HFF-Myc (cell line): ENCODE measurements at places on chromosomes 3 and 15.

DNA sequence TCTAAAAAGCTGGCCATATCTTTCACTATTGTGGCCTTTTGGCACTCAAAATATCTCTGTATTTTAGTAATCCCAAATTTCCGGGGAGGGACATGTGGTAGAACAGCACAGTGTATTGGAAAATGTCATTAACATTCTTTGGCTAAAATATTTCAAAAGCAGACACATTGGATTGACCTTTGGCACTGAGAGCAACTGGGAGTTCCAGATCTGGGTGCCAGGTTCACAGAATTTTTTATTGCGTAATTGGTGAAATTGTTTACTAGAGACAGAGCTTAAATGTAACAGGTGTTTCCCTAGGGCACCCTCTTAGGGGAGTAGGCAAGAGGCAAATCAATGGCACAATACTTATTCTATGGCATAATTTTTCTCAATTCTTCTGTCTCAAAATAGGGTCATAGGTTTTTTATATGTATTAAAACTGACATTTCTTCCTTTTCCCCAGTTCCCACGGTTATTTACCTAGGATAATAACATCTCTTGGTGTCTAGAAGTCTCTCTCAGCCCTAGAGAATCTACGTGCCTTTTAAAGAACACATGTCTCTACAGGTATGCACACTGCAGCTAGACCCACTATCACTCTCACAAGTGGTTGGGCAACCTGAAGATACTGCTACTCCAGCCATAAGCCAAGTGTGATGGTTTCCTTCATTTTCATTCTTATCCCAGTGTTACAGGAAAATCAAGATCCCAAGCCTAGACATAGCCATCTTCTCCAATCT is 10.6 kb downstream of the RBMS3 start:
- DNase-seq: no peak

DNA sequence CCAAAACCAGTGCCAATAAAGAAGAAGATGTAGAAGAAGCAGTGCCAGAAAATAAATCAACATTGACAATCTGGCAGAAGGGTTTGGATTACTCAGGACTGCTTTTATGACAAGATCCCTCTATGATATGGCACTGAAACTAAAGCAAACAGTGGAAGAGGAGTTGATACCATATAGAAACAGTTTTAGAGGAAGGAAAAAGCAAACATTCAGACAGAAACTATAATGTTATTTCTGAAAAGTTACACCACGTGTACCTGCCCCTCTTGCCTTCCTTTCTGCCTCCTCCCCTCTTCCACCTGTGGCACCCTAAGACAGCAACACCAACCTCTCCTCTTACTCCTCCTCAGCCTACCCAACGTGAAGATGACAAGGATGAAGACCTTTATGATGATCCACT is 63.0 kb downstream of the SFMBT1 start:
- no peak for DNase-seq

- no peak for DNase-seq
These were observed 116.1 kb upstream of the SLC7A14 start for GRCh38 chr3:170701696-170702678.

- no peak for DNase-seq
These were observed 44.1 kb upstream of the ICE2 start for GRCh38 chr15:60523056-60523455.

- DNase-seq: no peak
These were observed 89.7 kb upstream of the KLF13 start for GRCh38 chr15:31237043-31237324.

GRCh38 chr15:76967067-76967466 is 27.9 kb upstream of the PSTPIP1 start:
- DNase-seq: no peak

- no peak for DNase-seq
These were observed 69.1 kb upstream of the TAMM41 start for GRCh38 chr3:11915621-11916424.

DNA sequence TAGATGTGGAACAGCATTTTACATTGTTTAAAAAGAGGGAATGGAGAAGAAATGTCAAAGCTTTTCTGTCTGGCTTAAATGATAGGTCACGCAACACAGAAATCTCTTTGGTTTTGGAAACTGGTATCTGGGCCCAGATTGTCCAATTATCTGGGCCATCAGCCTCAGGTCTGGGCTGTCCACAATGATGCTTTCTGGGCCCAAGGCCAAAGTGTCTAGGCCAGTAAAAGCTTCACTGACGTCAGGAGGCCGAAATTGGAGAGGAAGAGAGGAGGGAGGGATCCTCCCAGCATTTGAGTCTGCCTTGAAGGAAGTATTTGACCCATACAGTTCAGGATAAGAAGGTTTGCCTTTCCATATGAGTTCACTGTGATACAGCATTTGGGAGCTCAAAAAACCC is 60.7 kb upstream of the ALDH1A3 start:
- DNase-seq: peak; percentile 31

DNA sequence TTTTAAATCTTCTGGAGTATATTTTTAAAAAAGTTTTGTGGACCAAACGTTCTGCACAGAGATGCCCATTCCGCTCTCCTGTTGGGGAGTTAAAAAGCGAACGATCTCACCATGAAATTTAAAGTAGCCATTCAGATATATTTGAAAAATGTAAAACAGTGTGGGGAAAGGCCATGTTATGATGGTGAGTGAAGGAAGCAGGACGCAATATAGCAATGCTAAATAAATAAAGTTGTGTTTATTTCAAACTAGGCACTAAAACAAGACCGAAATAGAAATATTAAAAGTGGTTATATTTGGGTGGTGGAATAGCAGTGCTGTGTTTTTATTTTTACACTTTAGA is 327 bp upstream of the CCDC13 start:
- no peak for DNase-seq

GRCh38 chr3:38738630-38739395 is 77.2 kb downstream of the SCN10A start:
- no peak for DNase-seq

DNA sequence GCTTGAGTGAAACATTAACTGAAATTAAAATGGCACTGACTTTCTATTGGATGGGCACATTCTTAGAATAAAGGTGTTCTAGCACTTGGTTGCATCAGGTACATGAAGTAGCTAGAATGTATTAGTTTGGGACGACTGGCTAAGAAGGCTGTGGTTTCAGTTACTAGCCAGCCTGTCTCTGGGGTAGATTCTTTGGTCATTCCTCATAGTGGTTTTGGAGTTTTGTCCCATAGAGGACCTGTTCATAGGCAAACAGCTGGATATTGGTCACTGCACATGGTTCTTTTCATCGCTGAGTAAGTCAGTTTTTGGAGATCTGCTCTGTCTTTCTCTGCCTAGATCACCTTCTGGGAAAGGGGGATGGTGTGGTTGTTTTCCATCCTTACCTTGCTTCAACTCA is 55.3 kb downstream of the ADAMTSL3 start:
- no peak for DNase-seq

GRCh38 chr3:52350981-52351761 is 35.1 kb downstream of the DNAH1 start:
- DNase-seq: no peak

DNA sequence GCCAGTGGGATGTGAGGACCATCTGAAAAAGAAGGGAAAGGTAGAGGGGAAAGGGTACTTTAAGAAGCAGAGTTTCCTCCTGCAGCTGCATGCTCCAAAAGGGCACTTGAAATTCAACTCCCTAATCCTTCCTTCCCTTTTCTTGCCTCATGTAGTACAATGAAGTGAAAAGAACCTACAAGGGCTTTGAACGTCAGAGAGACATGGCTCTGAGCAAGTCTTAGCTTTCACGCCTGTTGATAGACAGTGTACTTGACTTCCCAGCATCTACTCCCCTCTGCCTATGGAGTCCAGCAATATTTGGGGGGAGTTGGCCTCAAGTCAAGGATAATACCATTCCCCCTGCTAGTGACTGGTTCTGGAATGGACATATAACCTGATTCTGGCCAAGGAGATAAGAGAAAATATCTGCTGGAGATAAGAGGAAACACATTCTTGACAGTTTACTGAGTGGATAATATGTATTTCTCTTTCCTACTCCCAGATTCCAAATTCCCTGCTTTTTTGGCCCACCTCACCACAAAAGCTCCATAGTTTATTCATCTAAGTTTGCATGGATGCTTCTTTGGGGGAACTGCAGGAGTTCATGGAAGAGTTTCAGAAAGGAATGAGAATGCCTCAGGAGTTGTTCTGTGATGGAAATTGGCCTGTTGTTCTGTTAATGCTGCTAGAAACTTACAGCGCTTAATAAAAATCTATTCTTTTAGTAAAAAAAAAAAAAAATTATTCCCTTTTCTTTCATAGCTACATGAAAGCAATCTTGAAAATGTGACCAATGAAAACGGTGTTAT is 193.0 kb upstream of the TPM1 start:
- no peak for DNase-seq

GRCh38 chr3:119810018-119810435 is 28.1 kb downstream of the NR1I2 start:
- peak; percentile 22 for DNase-seq

DNA sequence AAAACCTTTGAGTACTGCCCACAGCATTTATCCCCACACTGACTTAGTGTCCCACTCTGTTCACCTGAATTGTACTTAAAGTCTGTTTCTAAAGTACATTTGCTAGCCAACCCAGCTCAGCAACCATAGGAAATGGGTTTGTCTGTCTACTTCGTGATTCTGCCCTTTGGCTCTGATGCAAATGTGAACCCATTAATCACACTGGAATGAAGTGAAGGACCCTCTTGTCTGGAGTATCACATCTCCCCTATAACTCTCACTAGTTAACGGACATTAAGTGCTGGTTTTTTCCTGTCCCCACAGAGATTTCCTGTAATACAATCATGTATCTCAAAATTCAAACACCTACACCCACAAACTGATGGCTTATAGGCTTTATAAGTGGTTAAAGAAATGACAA is 20.5 kb downstream of the EID1 start:
- no peak for DNase-seq

DNA sequence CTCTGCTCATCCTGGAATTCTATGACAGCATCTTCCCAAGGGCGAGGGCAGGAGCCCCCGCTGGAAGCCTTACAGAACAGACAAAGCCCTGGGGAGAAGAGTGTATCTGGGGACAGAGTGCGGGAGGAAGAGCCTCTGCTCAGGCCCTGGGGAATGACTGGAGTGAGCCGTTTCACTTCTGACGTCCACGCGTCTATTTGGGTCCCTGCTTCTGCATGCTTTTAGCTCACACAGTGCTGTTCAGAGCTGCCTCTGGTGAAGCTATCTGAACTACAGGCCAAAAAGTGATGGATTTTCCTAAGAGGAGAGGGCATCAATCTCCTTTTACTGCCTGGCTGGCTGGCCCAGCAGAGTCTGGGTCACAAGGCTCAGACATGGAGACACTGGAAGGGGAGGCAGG is 311.8 kb downstream of the NTRK3 start:
- DNase-seq: no peak
